ENCODE measurements at places on chromosomes 2 and 18. TPM values are rescaled to one million over a fixed set of nuclear protein-coding genes. Genes with fewer than 3 reads are reported as not detected.

Gene CYP27C1
- polyA plus RNA-seq, result 5.8 TPM

GRCh38 chr2:188869550-188869949 is 104.6 kb upstream of the COL3A1 start:
- DNase-seq, result no peak

Gene KLHL41
- 1.2 TPM for polyA plus RNA-seq

Gene SCN9A
- polyA plus RNA-seq, result 1.5 TPM

DNA sequence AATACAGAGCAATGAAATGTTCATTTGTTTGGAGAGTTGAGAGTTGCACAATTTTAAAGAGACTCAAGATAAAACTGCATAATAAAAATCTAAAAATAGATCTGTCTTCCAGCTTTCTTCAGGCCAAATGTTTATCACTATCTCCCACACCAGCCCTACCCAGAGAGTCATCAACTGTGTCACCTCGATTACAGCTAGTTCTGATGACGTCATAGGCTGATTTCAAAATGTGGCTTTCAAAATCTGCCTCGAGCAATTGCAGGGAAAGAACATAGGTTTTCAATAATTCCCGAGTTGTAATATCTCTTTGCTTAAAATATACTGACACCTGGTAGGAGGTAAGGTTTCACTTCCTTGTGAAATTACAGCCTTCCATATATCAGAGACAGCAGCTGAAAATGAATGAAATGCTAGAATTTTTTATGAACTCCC is 677.6 kb upstream of the ID2 start:
- DNase-seq, result no peak

DNA sequence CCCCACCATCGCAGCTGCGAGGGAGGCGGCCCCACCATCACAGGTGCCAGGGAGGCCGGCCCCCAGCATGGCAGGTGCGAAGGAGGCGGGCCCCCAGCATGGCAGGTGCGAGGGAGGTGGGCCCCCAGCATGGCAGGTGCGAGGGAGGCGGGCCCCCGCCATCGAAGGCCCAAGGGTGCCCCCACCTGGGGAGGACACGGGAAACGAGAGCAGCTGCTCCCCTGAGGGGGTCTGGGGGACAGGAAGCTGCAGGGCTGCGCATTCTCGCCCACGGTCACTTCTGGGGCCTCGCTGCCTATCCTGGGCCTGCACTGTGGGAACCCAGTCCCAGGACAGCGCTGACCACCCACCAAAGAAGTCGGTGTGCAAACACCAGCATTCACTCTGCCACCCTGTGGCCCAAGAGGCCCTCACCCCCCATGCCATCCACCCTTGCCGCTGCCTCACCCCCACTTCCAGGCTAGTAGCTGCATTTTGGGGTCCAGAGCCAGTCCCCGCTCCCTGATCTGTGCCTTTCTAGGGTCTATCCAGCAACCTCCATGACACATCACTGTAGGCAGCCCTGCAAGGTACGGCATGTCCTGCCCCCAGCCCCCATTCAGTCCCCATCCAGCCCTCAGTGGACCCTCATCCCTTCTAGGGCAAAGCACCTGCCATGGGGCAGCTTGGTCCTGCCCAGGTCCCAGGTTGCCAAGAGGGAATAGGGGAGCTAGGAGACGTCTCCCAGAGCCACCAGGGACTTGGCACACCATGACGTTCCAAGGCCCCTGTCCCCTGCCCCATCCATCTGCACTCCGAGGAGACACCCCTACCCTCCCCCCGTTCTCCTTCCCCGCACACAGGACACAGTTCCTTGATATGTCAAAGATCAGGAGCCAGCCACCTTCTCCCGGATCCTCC is 24.0 kb upstream of the GPC1 start:
- DNase-seq, result no peak

- no peak for DNase-seq
These were observed 142.2 kb downstream of the PLCL1 start for GRCh38 chr2:197946562-197946961.

All from right renal cortex interstitium (tissue), 3 donors.